ENCODE measurements at places on chromosomes 2 and 18. TPM values are rescaled to one million over a fixed set of nuclear protein-coding genes. Genes with fewer than 3 reads are reported as not detected.

- H3K36me3 ChIP-seq: no peaks in the 10 kb centered on the region
- DNase-seq: no peak
- H3K27ac ChIP-seq: no peak overlapping the region
- H3K4me1 ChIP-seq: no peaks in the 10 kb centered on the region
- no peak overlapping the region for H3K4me3 ChIP-seq
Measured at GRCh38 chr2:175679231-175679630, 322.8 kb downstream of the LNPK start.

DNA sequence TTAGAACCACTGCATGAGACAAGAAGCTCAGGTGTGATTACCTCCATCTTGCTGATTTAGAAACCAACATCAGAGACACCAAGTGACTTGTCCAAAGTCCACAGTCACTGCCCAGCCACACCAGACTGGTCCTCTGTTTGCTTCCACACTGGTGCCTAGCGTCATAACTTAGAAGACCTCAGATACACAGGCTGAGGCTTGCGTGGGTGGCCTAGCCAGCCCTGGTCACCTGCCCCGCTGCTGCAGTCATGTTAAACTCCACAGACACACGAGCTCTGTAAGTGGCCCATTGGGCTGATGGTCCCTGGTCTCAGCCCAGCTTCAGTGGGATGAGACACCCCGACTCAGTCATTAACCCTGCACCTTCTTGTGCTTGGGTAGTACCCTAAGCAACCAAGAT lies 47.1 kb downstream of the CNGA3 start:
- H3K4me1 ChIP-seq: no peaks in the 10 kb centered on the region
- H3K4me3 ChIP-seq: no peak overlapping the region
- no peak for DNase-seq
- peaks cover 35% of the 10 kb centered on the region for H3K27me3 ChIP-seq
- H3K27ac ChIP-seq: no peak overlapping the region
- no peaks in the 10 kb centered on the region for H3K36me3 ChIP-seq

RSAD2 gene
- 10.7 TPM for total RNA-seq

DNA sequence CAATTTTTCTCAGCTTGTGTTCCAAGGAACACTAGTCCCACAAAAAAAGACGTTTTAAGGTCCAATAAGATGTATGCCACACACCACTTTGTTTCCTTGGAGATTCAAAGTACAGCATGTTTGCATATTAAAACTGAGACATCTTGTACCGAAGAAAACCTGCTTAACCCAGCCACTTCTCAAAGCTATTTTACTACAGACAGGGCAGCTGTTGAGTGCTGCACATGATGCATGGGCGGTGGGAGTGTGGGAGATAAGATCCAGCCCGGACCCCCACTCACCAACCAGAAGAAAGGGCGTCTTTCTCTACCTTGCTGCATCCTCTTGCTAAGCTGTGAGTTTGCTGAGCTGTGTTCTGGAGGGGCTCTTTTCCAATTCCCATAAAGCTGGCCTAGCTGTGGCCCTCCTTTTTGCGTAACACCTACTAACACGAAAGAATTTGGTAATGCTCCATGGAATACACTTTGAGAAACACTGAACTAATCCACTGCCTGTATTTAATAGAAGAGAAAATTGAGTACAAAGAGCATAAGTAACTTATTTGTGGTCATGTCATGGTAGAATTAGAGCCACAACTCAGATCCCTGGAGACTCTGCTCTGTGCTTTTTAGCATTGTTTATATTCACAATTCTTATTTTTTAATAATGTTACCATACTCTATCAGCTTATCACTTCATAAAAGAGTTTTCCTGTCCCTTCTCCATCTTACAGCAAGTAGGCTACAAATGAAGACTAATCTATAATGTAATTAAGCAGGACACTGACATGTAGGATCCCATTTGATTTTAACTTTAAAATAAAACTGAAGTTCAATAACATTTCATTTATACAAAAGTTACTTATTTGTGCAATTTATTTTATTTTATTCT lies 90.0 kb downstream of the PLEKHM3 start:
- H3K4me1 ChIP-seq: no peaks in the 10 kb centered on the region
- no peak overlapping the region for H3K27ac ChIP-seq

DNA sequence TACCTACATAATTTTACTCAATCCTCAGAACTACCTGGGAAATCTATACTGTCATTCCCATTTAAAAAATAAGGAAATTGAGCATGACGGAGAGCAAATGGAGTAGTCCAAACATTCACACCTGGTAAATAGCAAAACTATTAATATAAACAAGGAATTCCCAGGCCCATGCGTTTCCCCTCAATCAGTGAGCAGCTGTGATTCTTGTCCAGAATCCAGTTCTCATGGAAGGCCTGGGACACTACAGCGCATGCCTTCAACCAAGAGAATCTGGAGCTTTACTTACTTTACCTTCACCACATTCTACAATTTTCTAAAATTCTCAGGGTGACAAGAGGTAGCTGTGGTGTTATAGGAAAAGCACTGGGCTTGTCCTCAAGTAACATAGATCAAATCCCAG lies 259.0 kb downstream of the LRATD1 start:
- H3K27me3 ChIP-seq: no peaks in the 10 kb centered on the region
- H3K4me1 ChIP-seq: no peaks in the 10 kb centered on the region
- no peak overlapping the region for H3K27ac ChIP-seq
- H3K36me3 ChIP-seq: no peaks in the 10 kb centered on the region

ALMS1 gene
- 30.5 TPM for total RNA-seq

TACR1 gene
- not detected for total RNA-seq

- H3K4me1 ChIP-seq: no peaks in the 10 kb centered on the region
- H3K4me3 ChIP-seq: no peak overlapping the region
- H3K36me3 ChIP-seq: no peaks in the 10 kb centered on the region
- H3K27me3 ChIP-seq: no peaks in the 10 kb centered on the region
- no peak overlapping the region for H3K27ac ChIP-seq
- DNase-seq: no peak
Measured at GRCh38 chr2:160666154-160667060, 172.8 kb upstream of the RBMS1 start.

GRCh38 chr18:60831971-60832370 lies 459.4 kb upstream of the MC4R start:
- no peak for DNase-seq
- no peak overlapping the region for H3K4me3 ChIP-seq
- no peaks in the 10 kb centered on the region for H3K4me1 ChIP-seq
- no peaks in the 10 kb centered on the region for H3K27me3 ChIP-seq
- H3K27ac ChIP-seq: no peak overlapping the region
- no peaks in the 10 kb centered on the region for H3K36me3 ChIP-seq

NRP2 gene
- total RNA-seq: 1.1 TPM

GRCh38 chr2:214807653-214808052 lies 1.8 kb downstream of the BARD1 start:
- peaks cover 8% of the 10 kb centered on the region for H3K4me1 ChIP-seq
- H3K27ac ChIP-seq: peak overlapping the region; percentile 31
- no peaks in the 10 kb centered on the region for H3K36me3 ChIP-seq
- no peaks in the 10 kb centered on the region for H3K27me3 ChIP-seq
- peak overlapping the region; percentile 90 for H3K4me3 ChIP-seq
- no peak for DNase-seq

GRHL1 gene
- 0.61 TPM for total RNA-seq

- no peak for DNase-seq
- H3K4me1 ChIP-seq: no peaks in the 10 kb centered on the region
- H3K27me3 ChIP-seq: no peaks in the 10 kb centered on the region
- H3K4me3 ChIP-seq: no peak overlapping the region
- no peak overlapping the region for H3K27ac ChIP-seq
- no peaks in the 10 kb centered on the region for H3K36me3 ChIP-seq
Measured at GRCh38 chr2:183903026-183903425, 695.3 kb upstream of the ZNF804A start.

TLX2 gene
- not detected for total RNA-seq

GRCh38 chr2:3076848-3077642 lies 300.6 kb downstream of the EIPR1 start:
- no peak overlapping the region for H3K4me3 ChIP-seq
- H3K4me1 ChIP-seq: no peaks in the 10 kb centered on the region
- no peak overlapping the region for H3K27ac ChIP-seq
- no peak for DNase-seq
- no peaks in the 10 kb centered on the region for H3K36me3 ChIP-seq

- H3K27ac ChIP-seq: no peak overlapping the region
- H3K36me3 ChIP-seq: no peaks in the 10 kb centered on the region
- no peak overlapping the region for H3K4me3 ChIP-seq
- no peaks in the 10 kb centered on the region for H3K27me3 ChIP-seq
Measured at GRCh38 chr2:83006961-83007360, 1452.1 kb downstream of the SUCLG1 start.

DNA sequence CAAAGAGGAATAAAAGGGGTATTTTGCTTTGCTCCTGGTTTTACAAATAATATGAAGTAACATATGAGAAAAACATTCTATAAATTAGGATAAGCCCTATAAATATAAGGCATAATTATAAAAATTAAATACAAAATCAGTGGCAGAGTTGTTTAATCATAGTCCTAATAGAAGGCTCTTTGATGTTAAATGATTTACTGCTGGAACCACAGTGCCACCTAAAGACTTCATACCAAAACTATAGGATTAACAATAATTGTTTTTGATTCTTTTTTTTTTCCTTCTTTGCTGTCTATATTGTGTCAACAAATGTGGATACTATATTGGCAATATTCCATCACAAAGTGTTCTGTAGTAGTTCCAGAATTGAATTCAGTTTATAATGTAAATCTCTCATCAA lies 837.7 kb upstream of the SLC39A10 start:
- no peak for DNase-seq
- H3K27ac ChIP-seq: no peak overlapping the region
- H3K27me3 ChIP-seq: no peaks in the 10 kb centered on the region
- no peaks in the 10 kb centered on the region for H3K4me1 ChIP-seq
- no peaks in the 10 kb centered on the region for H3K36me3 ChIP-seq

- no peak for DNase-seq
- no peaks in the 10 kb centered on the region for H3K36me3 ChIP-seq
- H3K4me3 ChIP-seq: no peak overlapping the region
- H3K27ac ChIP-seq: no peak overlapping the region
Measured at GRCh38 chr2:158753641-158754611, 41.2 kb upstream of the DAPL1 start.

GRCh38 chr2:99940963-99941362 lies 201.4 kb downstream of the AFF3 start:
- no peak for DNase-seq
- no peak overlapping the region for H3K27ac ChIP-seq
- no peaks in the 10 kb centered on the region for H3K27me3 ChIP-seq
- no peaks in the 10 kb centered on the region for H3K4me1 ChIP-seq
- no peak overlapping the region for H3K4me3 ChIP-seq

DNA sequence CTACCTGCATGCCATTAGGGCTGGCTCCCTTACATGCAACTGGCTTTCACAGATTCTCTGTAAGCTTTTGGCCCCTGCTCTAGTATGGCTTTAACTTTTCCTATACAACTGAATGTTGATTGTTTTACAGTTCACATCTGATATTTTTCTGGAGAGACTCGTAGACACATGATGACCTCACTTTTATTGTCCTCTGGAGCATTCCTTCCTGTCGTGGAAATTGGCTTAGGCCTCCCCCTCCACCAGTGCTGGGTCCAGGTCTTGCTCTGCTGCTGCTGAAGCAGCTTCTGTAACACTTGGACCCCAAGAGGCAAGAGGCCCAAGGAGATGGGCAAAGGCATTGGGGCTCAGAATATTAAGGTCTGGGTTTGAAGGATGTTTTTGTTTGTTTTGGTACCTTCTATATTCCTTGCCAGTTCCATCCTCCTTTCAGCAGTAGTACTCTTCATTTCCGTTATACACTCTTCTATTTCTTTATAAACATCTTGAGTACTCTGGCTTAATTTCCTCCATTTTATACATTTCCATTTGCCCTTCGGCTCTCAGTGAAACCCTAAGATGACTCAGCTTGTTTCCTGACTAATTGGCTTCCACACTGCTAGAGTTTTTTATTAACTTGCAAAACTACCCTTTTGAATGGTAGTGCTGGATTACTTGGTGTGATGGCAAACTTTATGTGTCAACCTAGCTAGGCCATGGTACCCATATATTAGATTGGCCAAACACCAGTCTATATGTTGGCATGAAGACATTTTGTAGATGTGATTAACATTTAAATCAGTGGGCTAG lies 219.8 kb downstream of the CDCA7 start:
- H3K36me3 ChIP-seq: no peaks in the 10 kb centered on the region
- DNase-seq: no peak
- H3K4me3 ChIP-seq: no peak overlapping the region
- H3K27ac ChIP-seq: no peak overlapping the region

CENPA gene
- total RNA-seq: 0.55 TPM

SLC16A14 gene
- 0.44 TPM for total RNA-seq

DNA sequence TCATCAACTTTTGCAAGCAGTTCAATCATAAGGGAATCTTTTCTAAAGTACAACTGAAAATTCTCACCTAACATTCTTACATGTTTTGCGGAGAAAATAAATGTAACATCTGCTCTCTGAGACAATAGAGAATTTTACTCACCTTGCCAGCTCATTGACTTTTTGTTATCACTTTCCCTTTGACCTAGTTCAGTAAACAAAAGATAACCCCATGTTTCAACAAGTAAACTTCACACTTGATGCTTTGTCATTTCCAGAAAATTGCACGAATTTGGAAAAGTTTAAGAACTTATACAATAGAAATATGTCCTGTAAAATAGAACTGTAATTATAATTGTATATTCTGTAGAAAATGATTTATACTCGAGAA lies 1110.0 kb upstream of the ACVR2A start:
- H3K4me1 ChIP-seq: no peaks in the 10 kb centered on the region
- H3K36me3 ChIP-seq: no peaks in the 10 kb centered on the region
- no peak for DNase-seq
- no peaks in the 10 kb centered on the region for H3K27me3 ChIP-seq
- no peak overlapping the region for H3K4me3 ChIP-seq

GRCh38 chr18:61502472-61502871 lies 169.2 kb downstream of the CDH20 start:
- H3K36me3 ChIP-seq: no peaks in the 10 kb centered on the region
- no peaks in the 10 kb centered on the region for H3K4me1 ChIP-seq
- no peak for DNase-seq
- no peaks in the 10 kb centered on the region for H3K27me3 ChIP-seq
- no peak overlapping the region for H3K27ac ChIP-seq

DNA sequence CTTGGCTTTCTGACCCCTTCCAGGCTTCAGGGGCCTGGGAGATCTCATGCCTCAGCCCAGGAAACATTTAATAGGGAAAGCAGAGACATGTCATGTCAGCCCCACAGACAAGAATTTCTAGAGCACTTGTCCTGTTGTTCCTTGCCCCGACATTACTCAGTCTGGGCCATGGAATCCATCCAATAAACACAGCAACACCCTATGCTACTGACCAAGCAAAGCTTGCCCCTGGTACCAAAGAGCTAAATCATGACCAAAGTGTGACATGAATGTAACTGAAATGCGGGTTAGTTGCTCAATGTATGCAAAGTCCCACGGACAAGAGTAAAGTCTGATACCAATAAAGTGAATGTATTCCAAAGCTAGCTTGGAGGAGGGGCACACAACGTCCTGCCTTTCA lies 35.1 kb downstream of the EHD3 start:
- H3K27me3 ChIP-seq: peaks cover 8% of the 10 kb centered on the region
- no peak for DNase-seq
- no peaks in the 10 kb centered on the region for H3K4me1 ChIP-seq
- no peak overlapping the region for H3K4me3 ChIP-seq
- peaks cover under 1% of the 10 kb centered on the region for H3K36me3 ChIP-seq

DNA sequence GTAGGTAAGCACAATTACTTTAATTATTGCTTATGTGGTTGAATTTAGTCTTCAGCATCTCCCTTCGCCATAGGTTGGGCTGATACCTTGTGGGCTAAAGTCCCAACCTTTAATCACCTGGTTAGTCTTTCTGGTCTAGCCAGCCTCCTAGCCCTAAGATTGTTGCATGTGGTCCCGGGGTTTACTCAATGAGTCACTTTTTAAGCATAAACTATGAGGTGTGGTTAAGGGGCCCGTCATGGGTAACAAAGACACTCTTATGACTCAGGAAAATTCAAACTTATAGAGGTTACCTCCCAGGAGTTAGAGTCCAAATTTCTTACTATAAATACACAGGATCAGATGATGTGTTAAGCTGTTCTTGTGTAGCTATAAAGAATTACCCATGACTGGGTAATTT lies 841.6 kb downstream of the TRIB2 start:
- no peak overlapping the region for H3K27ac ChIP-seq
- no peak overlapping the region for H3K4me3 ChIP-seq
- H3K36me3 ChIP-seq: no peaks in the 10 kb centered on the region
- no peaks in the 10 kb centered on the region for H3K27me3 ChIP-seq
